NB4 (cell line): ENCODE measurements at places on chromosomes 12 and 14.
A peak's percentile ranks its signal among the peaks of the same experiment; 100 is the strongest.

DNA sequence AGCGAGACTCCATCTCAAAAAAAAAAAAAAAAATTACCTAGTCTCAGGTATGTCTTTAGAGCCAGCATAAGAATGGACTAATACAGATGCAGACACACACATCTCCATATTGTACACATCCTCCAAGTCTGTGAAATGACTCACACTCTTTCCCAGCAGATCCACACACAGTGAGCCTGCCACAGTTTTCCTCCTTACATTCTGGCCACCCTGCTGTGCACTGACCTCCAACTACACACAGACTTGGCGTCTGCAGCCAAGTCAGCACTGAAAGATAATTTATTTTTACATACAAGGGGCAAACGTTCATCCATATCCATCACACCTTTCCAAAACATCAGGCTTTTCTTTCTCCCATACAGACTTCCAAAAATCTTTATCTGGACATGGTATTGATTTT lies 115.9 kb downstream of the SLC25A21 start:
- DNase-seq, result no peak

- no peak for DNase-seq
Measured at GRCh38 chr12:50612882-50613281, 108.1 kb downstream of the DIP2B start.

GRCh38 chr12:1590221-1590979 lies 4.0 kb downstream of the FBXL14 start:
- DNase-seq, result no peak

GRCh38 chr14:77965919-77966435 lies 166.1 kb downstream of the ADCK1 start:
- peak; percentile 75 for DNase-seq

DNA sequence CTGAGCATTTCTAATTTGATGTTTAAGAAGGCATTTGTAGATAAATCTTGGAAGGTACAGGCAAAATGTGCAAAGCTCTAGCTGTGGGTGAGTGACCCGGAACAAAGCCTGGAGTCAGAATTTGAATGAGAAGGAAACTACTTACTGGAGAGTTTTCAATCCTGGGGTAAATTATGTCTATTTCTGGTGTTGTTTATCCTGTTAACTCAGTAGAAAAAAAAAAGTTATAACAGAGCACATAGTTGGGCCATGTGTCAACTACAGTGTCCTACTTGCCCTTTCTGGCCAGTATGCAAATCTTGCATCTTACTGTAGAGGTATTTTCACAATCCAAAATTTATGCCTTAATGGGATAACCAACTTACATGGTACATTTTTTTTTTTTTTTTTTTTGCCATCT lies 182.3 kb downstream of the SYNE2 start:
- no peak for DNase-seq

DNA sequence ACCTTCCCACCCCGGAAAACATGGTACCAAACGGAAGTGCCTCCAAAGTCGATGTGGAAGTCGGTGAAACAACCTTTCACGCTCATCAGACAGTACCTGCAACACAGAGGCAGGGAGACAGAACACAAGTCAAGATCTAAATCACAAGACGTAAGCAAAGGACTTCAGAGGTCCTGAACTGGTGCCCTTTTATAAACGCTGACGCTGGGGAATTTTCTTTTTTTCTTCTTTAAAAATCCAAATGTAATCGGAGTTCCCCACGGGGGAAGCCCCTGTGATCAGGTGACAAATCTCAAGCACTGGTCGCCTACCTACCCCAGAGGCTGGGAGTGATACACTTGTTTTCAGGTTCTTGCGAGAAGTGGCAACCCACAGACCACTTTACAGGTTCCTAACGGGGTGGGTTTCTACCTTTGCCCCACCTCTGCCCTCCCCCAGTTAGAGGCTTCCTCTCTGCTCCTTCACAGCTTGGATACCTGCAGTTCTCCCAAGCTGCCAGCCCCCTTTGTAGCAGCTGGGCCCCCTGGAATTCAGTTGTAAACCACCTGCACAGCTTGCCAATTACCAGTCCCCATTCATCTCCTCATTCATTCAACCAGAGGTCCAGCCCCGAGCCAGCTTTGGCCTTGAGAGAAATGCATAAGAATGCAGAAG lies 46.2 kb downstream of the KDM2B start:
- DNase-seq, result no peak
